ENCODE measurements at places on chromosomes 4 and X. TPM values are rescaled to one million over a fixed set of nuclear protein-coding genes. Genes with fewer than 3 reads are reported as not detected.

FABP2 gene
- total RNA-seq, result not detected

DMRTC1 gene
- 0.18 TPM for total RNA-seq

GDPD2 gene
- total RNA-seq, result 0.34 TPM

VCX2 gene
- total RNA-seq, result not detected

SPIN4 gene
- 13.4 TPM for total RNA-seq

DOK7 gene
- not detected for total RNA-seq

IL1RAPL1 gene
- not detected for total RNA-seq

OTC gene
- not detected for total RNA-seq

ERAS gene
- total RNA-seq, result not detected

SLC2A9 gene
- total RNA-seq, result 1.3 TPM

- DNase-seq, result no peak
Observed at GRCh38 chr4:14262221-14262620, 634.7 kb upstream of the BOD1L1 start.

DNA sequence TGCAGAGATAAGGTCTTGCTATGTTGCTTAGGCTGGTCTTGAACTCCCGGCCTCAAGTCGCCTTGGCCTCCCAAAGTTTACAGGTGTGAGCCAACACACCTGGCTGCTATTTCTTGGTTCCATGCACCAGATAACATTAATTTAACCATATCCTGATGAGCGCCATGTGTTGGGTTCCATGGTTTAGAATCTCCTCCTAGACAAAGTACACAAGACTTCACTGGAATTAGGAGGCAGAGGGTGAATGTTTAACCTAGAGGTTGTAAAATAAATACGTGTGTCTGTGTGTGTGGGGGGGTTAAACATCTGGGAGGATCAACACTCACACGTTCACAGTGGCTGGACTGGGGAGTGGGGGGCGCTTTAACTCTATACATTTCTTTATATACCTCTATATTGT, 32.4 kb upstream of the SORCS2 start:
- DNase-seq, result no peak

DNA sequence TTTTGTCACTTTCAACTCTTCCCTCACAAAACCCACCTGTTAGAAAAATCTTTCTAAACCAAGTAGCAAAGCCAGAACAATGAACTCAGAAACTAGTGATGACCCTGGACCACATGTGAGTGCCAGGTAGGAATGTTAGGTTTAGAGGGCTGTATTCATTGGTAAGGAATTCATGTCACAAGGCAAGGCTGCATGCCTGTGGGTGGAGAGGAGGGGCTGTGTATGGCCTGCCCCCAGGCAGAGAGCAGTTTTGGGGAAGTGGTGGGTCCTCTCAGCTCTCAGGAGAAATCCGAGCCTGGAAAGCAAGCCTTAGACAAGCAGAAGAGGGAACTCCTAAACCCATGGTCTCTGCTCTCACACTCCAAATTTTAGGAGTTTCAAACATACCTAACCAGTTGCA, 2.4 kb downstream of the RNF175 start:
- no peak for DNase-seq

GRCh38 chr4:2763511-2763967, 7.4 kb upstream of the TNIP2 start:
- DNase-seq, result no peak

- no peak for DNase-seq
Observed at GRCh38 chr4:98632258-98632657, 26.2 kb downstream of the TSPAN5 start.

DNA sequence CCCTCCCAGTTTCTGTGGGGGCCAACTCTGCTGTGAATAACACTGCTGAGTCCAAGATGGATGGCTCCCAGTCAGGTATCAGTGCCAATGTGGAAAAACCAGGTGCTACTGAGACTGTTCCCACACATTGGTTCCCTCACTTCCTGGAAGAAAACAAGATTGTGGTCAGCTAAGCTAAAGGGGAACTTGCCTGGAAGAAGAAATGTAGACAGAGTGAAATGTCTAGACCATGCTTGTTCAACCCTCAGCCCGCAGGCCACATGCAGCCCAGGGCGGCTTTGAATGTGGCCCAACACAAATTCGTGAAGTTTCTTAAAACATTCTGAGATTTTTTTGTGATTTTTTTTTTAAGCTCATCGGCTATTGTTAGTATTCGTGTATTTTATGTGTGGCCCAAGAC, 28.6 kb upstream of the UTP14A start:
- DNase-seq, result no peak

DNA sequence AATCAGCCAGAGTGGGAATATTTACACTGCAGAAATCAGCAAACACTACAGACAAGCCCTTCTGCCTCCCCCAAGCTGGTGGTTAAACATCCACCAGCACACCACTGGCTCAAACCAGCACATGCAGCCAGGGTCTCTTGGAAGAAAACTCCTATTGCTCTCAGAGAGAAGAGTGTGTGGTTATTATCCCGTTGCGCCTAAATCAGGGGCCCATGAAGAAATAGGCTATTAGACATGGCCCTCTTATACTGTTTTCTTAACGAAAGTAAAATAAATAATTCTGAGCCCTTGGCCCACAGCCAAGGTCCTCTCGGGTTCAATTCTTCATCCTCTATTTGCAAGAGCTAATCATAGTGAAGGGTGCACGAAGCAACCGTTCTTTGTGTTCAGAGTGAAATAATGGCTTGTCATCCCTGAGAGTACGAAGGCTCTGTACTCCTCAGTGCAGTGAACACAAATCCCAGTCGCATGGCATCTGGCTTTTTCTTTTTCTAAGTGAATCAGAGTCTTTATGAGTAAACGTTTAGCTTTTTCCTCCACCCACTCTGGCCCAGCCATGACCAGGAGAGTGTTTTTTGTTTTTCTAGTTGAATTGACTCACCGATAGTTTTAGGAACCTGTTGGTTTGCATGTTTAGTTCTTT, 33.4 kb upstream of the RBM47 start:
- no peak for DNase-seq

DNA sequence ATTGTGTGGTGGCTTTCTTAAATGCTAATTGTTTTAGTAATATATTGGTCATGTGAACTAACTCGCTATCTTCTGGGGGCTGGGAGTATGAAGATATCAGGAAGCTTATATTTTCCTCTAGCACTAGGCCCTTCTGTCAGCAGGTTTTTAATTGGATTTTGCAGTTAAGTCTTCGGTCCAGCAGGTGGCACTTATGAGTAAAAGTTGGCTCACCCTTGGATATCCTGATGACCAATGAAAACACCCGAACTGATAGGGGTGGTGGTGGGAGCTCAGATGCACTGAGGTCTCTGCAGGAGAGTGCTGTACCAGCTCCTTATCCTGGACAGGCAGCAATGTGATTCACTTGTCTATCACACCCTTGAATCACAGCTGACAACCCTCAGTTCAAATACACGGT, 1365.8 kb upstream of the DIAPH2 start:
- DNase-seq, result no peak

DNA sequence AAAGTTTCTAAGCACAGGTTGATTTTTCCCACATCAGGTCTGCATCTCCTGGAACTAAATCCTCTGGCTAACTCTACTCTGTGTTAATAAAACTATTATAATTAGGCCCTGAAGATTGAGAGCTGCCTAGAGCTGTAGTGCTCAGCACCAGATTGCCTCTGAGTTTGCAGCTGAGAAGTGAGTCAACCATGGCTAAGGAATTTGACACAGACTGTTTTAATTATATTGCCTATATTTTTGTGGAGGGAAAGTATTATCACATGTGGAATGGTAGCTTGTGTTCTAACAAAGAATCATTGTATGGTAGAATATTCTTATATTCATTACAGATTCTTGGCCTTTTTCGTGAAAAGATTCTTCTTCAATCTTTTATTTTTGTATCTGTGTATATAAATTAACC, 1907.6 kb upstream of the TENM3 start:
- no peak for DNase-seq

DNA sequence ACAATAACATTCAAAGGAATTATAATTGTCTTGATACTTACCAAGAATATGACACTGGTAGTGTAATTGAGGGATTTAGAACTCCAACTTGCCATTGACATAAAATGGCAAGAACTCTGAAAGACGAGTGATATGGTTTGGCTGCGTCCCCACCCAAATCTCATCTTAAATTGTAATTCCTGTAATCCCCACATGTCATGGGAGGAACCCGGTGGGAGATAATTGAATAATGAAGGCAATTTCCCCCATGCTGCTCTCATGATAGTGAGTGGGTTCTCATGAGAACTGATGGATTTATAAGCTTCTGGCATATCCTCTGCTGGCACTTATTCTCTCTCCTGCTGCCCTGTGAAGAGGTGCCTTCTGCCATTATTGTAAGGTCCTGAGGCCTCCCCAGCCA, 1536.4 kb downstream of the TECRL start:
- DNase-seq, result no peak

DNA sequence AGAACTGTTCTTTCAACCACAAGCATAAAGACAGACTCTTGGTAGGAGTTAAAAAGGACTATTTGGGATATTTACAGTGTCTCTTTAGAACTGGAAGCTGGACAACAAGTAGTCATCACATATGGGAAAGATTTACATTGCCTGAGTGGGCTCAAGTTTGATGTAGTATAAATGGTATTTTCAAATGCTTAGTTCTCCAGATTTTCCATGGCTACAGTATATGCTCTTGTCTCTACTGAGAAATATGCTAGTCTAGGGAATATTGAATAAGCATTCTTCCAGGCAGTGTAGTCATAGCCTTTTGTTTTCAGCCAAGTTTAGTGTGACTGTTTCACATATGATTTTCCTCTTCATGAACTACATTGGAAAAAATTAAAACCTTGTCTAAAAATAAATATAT, 315.6 kb downstream of the ARHGAP24 start:
- no peak for DNase-seq

- DNase-seq, result no peak
Observed at GRCh38 chr4:6749340-6750171, 33.0 kb upstream of the KIAA0232 start.

- no peak for DNase-seq
Observed at GRCh38 chr4:145276050-145276449, 95.7 kb upstream of the OTUD4 start.

GRCh38 chr4:7512428-7512827, 77.7 kb upstream of the PSAPL1 start:
- DNase-seq, result no peak

- DNase-seq, result no peak
Observed at GRCh38 chr4:152919826-152920225, 16.3 kb upstream of the FHDC1 start.

DNA sequence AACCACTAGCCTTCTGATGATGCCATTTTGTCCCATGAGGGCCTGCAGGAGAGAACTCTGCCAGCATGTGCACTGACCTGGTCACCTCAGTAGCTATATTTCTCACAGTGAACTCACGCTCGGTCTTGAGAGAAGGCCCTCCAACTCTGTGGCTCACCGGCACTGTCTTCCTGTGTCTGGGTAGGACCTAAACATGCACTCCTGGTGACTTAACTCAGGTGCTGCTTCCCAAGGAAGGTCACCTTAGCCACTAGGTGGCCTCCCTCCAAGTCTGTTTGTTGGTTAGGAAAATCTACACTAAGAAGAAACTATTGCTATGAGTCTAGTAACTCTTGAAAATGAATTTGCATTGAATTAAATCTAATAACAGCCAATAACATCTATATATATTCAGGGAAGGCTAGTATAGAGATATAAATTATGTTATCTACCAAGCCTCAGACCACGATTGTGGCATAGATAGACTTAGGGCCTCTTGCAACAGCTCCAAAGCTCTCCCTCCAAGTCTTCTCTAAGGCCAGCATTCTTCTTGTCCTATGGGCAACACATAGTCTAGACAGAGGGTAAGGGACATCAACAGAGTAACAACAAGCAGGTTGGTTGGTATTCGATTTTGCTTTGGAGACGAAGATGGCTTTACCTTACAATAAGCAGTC, 24.7 kb downstream of the TLR10 start:
- no peak for DNase-seq

DNA sequence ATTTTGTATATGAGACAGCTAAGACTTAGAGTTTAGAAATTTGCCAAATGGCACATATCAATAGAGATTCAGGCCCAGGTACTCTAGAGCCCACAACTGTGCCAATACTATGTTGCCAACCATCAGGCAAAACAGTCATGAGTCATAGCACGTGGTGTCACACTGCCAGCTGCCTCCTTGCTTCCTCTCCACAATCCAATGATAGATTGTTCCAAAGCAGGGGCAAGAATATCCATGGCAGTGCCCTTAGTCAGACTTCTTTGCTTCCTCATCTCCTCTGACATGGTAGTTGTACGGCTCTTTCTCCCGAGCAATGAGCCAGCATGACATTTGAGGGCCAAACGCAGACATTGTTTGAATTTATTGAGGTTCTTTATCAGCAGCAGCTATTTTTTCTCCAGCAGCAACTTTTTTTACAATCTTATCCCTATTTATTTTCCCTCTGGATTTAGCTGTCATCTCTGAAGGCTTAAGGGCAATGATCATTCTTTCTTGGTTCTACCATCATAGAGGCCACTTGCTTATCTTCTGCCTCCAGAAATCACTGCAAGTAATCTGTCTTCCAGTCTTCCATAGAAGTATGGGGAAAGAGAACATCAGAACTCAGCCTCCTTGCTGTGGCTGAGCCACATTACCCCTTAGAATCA, 169.7 kb downstream of the COL4A6 start:
- DNase-seq, result no peak

- DNase-seq, result no peak
Observed at GRCh38 chr4:6092131-6092530, 73.9 kb upstream of the C4orf50 start.

DNA sequence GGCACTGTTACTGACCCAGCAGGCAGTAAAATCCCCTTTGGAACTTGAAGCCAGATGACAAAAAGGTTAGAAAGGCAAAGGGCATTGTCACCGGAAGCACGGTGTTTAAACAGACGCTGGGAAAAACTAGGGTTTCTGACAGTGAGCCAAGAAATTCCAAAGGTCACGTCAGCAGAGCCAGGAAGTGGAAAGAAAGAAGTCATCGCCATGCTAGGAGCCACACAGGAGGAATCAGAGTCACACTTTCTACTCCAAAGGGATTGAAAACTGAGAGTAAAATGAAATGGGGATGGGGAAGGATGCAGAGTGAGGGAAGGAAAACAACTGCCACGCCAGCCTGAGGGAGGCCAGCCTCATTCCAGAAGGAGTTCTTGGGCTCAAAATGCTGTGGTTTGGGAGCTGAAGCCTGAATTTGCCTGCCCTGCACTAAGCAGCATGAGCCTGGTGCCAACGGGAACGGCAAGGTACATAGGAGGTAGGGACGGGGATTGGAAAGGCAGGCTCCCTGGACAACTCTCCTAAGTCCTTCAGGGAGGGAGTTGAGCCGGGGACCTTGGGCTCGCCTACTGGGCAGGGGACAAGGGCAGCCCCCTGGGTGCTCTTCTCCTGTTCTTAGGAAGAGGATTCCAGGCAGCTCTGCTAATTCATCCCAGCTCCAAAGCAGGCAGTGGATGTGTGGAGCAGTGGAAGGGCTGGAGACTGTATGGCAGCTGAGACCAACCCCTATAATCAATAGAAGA, 66.8 kb downstream of the SOWAHB start:
- no peak for DNase-seq

DNA sequence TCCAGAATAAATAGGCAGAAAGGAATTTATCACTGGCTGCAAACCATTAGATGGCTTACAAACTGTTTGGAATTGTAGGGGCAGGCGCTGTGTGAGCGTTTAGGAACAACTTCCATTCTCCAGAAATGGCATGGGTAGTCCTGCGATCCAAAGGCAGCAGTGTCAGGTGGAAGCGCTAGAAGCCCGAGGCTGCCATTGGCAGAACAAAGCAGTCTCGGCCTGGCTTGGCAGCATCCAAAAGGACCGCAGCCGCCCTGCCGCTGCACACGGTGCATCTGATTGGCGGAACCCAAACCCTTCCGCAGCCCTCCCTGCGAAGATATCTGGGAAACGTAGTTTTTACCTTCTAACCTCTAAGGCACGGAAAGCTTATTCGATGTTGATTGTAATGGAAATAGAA, 23.6 kb upstream of the YTHDC1 start:
- DNase-seq, result peak; percentile 73

- no peak for DNase-seq
Observed at GRCh38 chr4:26294904-26295303, 25.9 kb upstream of the RBPJ start.
